ENCODE measurements at places on chromosomes 16 and 17.

DNA sequence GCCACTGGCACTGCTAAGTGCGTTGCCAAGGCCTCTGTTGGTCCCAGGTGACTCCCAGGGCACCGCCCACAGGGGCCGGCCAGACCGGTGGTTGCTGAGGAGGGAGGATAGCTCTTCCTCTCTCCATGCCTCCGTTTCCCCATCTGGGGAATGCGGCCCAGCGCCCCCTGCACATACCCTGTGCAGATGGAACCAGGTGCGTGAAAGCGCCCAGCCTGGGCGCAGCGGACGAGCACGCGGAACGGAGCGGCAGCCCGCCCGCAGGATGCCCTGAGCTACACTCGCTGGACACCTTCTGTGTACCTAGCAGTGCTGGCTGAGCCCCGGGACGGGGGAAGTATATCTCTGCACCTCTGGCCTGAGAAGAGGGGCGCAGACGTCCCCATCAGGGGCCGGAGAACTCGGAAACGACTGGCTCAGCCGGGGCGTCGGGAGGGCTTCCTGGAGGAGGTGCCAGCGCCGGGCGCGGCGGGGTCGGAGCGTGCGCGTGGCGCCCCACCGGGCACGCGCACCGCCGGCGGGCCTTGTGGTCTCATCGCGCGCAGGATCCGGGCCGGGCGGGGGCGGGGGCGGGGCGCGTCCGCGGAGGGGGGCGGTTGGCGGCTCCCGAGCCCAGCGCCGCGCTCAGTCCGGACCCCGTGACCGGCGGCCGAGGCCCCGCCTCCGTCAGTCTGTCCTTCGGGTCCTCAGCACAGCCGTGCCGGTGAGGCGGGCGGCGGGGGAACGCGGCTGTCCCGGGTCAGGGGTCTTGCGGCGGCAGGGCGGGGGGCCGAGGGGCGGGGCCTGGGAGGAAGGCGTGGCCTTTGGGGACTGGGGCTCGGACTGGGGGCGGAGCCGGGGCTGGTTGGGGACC lies at the start of the genes CCDC78 and HAGHL:
Gene CCDC78 (minus strand): TSS at position 6 of the 853 bp plus-strand sequence. CDS start 76 bp downstream, outside the sequence.
Gene HAGHL (plus strand): TSS at position 669 of the 853 bp plus-strand sequence. CDS start 404 bp downstream, outside the sequence.
- peak; percentile 56 for DNase-seq

DNA sequence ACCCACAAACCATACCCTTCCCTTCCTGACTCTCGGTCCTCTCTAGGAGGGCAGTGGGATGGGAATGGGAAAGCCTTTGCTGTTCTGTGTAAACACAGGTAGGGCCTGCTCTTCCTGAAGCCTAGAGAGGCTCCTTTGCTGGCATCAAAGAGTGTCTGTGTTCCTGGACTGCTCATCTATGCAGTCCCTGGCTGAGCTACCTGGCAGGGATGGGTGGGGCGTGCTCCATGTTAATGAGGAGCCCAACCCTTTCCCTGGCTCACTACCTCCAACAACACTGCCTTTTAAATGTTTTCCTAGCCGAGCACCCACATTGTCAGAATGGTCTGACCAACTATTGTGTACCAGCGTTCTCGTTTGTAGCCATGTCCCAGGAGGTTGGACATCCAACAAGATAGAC lies 26.6 kb upstream of the NAGLU start:
- DNase-seq, result no peak

DNA sequence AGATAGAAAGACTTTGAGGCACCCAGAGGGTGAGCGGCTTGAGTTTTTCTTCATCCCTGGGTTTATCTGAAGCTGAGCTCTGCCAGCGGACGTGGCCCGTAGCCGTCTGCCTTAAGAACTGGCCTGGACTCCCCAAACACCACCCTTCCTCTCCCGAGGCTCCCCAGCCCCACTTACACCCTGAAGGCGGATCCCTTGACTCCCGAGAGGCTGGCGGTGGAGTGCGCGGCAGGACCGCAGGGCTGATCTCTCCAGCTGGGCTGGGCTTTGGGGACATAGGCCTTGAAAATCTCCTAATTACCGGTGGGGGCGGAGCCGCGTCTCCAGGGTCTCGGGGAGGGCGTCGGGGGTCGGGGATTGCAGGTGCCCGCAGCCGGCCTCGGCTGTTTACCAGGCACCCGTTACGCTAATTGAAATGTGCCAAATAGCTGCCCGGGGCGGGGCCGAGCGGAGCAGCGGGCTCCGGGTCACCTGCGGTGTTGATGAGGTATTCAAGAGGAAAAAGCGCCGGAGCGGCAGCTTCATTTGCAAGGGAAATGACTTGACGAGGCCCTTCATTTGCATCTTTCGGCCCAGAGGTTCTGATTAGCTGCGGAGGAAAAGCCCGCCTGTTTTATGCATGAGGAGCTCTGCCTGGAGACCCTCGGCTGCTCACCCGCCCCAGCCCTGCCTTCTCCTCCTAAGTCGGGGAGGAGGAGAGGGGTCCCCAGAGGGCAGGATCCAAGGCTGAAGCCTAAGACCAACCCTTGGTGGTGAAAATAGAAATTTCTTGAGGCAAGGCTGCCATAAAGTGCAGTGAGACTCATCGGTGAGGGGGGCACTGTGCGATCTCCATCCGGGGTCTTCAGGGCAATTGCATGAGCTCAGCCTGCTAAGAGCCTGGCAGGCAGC lies 100.7 kb downstream of the MGAT5B start:
- peak; percentile 2 for DNase-seq

- peak; percentile 77 for DNase-seq
Measured at GRCh38 chr16:71723537-71724319, 773 bp downstream of the PHLPP2 start.

DNA sequence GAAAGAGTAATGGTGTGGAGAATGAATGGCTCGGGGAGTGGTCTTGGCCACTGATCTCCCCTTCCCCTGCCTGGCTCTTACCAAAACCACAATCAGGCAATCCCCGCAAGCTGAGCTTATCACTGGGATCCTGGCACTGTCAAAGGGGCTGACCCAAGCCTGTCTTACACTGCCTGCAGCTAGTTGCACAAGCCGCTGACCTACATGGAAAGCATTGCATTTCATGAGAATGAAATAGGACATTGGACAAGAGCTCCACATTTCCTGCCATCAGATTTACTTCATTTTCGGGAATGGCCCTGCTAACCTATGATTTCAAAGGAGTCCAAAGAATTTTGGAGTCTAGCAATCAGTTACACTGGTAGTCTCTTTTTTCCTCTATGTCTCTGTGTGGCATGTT lies 146.4 kb downstream of the PCTP start:
- no peak for DNase-seq

- DNase-seq, result no peak
Measured at GRCh38 chr16:8543258-8543657, 47.1 kb downstream of the TMEM114 start.

DNA sequence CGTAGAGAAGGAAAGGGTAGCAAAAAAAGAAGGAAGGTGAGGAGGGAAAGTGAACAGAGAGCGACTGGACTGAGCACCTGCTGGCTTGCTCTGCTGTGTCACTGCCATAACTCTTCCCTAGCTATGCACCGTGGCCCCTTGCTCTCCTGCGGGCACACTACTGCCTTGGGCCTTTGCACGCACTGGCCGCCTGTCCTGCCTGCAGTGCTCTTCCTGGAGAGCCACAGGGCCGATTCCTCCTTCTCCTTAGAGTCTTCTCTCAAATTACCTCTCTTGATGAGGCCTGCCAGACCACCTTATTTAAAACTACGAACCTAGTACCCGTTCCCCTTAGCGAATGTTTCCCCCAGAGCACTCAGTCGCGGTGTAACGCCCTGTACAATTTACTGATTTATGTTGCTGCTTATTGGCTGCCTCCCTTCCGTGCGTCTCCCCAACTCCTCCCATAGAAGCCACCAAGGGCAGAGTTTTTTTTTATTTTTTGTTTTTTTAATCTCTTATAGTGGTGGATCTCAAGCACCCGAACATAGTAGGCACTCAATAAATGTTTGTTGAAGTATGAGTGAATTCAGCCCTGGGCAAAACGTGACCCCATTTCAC lies 70.3 kb downstream of the RAI1 start:
- DNase-seq, result no peak

DNA sequence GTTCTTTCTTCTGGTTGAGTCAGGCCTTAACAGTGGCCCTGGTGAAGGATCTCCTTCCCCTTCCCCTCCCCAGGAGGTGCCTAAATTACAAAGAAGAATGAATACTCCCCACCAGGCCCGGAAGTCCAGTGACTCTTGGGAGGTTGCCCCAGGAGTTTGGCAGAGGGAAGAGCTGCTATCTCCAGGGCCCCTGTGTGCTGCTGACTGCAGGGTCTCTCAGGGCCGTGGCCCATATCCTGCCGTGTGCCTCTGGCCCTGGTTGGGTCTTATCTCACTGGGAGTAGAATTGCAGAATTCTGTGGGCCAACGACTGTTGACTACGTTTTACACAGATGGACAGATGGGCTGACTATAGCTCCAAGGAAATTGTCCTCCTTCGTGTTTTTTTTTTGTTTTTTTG lies 28.0 kb downstream of the AKAP1 start:
- DNase-seq, result no peak

DNA sequence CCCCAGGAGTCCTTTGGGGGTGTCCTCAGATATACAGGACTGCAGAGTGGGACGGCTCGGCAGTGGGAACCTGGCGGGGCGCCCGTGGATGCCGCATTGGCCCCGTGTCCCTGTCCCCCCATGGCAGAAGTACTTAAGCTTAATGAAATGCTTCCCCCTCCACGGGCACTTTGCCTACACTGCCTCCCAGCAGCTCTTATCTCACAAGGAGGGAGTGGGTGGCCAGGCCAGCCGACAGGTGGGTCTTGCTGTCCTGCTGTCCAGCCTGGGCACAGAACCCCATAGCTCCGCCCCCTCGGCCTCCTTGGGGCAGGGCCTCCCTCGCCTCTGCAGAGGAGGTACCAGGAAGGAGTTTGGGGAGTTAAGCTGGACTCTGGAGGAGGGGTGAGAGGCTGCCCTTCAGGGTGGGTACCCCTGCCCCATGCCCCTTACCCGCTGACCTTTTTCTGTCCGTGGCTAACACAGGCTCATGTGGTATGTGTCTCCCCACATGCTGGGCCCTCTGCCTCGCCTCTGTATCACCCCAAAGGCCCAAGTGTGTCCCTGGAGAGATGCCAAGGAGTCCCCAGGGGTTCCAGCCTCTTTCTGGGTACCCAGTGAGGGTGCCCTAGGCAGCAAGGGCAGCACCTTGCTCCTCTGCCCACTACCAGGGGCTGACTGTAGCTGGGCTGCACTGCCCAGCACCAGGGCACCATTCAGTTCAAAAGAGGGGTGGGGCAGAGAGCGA lies 8.7 kb downstream of the THRA start:
- no peak for DNase-seq

DNA sequence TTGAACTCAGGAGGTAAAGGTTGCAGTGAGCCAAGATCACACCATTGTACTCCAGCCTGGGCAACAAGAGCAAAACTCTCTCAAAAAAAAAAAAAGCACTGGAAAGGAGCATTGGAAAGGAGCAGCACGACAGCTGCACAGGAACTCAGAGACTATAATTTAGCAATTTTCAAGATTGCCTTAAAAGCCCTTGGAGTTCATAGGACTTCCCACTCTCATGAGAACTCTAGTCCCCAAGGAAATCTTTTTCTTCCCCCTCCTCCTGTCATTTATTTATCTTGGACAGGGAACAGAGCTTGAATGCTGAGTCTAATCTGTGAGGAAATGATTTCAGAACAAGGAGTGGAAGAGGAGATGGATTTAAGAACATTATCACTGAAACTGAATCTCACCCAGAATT lies 69.0 kb downstream of the PLXDC1 start:
- no peak for DNase-seq

DNA sequence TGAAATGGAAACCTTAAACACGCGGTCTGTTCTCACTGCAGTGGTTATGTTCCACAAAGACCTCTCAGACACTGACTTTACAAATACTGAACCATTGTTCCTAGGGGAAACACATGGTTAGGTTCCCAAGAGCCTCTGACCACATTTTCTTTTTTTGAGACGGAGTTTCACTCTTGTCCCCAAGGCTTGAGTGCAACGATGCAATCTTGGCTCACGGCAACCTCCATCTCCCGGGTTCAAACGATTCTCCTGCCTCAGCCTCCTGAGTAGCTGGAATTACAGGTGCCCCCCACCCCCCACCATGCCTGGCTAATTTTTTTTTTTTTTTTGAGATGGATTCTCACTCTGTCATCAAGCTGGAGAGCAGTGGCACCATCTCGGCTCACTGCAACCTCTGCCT lies 179.7 kb downstream of the RBFOX3 start:
- DNase-seq, result no peak

- no peak for DNase-seq
Measured at GRCh38 chr16:86245895-86246294, 264.4 kb upstream of the FOXF1 start.

GRCh38 chr17:60155427-60155814 lies 5.6 kb downstream of the CA4 start:
- no peak for DNase-seq

GRCh38 chr17:49624896-49625295 lies 49.2 kb downstream of the NXPH3 start:
- DNase-seq, result no peak

DNA sequence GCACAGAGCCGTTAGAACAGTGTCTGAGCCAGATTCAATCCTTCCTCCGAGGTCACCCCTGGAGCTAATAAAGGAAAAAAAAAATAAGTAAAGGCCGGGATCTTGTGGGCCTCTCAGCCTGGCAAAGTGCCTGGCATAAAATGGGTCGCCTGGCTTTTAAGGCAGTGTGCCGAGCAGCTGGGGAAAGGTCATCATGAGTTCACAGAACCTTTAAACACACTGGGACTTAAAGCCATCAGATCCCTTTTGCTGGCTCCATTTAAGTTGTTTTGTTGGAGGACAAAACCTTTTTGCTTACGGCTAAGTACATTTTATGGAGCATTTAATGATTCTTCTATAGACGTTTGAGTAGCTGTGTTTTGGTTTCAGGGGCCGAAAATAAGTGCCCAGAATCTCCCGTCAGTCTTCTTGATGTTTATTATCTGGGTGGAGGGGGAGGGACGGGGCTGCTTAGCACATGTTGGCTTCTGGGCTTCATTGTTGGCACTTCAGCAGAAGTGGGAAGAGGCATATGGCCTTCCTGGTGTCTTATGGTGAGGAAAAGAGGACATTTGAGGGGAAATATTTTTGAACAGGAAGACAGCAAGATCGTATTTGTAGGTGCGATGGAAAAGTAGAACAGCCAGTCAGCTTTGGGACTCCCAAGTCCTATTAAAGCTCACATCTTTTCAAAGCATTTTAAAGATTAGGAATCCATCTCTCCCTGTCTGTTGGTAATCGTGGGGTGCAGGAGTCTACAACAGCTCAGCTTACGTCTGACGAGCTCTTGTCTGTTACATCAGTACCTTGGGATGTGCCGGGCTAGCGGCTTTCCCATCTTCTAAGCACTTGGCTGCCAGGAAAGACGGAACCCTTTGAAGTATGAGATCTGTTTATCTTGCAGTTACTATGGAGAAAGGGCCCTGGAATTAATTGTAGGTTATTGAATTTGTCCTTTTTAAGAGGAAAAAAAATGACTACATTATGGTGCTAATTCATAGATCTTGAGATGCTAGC lies 31.1 kb downstream of the RBFOX1 start:
- DNase-seq, result no peak

DNA sequence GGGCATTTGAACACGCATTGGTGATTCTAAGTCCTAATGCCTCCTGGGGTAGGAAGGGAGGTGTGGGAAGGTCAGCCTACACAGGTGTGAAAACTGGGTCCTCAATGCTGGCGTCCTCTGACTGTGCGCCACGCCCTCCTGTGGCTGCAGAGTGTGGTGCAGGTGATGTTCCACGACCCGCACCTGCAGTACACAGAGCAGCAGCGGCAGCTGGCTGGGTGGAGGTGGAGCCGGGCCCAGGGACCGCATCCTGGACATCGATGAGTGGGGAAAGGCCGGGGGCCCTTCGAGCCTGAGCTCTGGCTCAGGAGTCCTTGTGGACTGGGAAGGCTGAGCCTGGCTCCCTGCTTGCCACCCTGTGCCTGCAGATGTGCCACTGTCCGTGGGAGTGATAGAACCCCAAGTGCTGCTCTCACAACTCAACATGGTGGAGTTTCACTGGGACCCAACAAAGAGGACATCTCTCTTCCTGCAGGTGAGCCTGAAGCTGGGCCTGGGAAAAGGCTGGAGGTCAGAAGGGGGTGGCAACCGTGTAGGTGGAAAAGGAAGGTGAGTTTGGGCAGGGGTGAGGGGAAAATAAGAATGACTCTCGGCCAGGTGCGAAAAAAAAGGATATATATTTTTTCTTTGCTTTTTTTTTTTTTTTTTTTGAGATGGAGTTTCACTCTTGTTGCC lies 14.0 kb upstream of the STAC2 start:
- no peak for DNase-seq

Data from midbrain (tissue), 1 donor.